ENCODE measurements at places on chromosomes 12 and 14.

DNA sequence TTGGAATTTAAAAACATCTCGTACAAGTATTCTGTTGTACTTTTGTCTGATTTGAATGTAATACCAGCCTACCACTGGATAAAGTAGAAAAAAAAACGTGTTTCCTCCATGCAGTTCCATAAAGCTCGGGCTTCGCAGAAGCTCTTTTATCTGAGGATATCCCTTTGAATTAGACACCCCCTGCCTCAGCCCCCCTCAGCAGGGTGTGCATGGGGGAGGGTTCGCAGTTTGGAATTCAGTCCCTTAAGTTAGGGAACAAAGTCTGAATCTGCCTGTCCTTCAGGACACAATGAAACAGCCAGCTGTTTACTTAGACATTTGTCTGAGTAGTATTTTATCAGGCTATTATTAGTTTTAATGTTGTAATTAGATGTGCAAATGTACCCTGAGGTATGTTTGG is 234.0 kb upstream of the CAND1 start:
- no peak for DNase-seq

DNA sequence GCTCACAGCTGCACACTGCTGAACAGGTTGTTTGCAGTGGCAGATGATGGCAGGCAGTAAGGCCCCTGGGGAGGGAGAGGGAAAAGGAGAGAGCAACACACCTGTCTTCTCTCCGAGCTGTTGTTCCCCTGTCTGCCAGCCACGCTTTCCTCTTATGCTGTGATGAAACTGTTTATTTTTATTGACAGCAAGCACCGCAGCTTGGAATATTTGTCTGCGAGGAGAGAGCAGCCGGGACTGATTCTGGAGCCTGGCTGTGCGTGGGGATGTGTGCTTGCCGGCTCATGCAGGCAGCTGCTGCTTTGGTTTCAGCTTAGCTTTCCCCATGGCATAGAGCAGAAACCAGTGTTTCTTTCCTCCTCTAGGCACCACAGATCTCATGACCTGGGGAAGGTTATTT is 58.7 kb upstream of the KCNA5 start:
- DNase-seq, result no peak

DNA sequence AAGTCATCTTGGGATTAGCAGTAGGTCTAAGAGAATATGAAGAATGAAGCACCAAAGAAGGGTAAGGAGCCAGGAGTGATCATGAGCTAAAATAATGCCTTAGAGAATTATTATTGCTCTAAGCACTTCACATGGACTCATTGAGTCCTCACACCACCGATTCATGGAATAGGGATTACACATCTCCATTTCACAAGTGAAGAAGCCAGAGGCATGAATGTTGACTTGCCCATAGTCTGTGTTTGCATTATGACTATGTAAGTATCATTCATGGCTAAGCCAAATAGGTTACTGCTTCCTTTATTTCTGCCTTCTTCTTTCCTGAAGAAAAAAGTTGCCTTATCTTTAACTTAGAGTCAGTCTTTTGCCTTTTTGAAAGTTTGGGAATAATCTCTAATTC is 99.3 kb upstream of the NEDD1 start:
- no peak for DNase-seq

DNA sequence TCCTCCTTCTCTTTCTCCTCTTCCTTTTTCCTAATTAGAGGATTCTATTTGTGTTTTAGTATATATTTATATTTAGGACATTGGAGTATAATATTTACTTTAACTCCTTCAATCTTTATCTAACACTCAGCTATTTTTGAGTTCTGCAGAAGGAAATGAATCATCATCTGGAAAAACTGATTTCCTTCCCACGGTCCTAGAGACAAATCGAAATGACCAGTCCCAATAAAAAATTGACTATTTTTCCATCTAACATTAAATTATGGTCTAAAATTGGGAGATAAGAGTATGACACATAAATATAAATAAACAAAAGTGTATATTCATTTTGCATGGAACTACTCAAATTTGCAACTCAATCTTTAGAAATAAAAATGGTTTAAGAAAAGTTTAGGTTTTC is 167.4 kb downstream of the TMTC3 start:
- DNase-seq, result peak; percentile 83

GRCh38 chr14:75339059-75339458 is 60.4 kb downstream of the FOS start:
- DNase-seq, result peak; percentile 65

GRCh38 chr12:50314636-50315312 is 31.5 kb upstream of the LIMA1 start:
- DNase-seq, result peak; percentile 66

- DNase-seq, result peak; percentile 9
Measured at GRCh38 chr14:42112108-42112507, 505.4 kb downstream of the LRFN5 start.

DNA sequence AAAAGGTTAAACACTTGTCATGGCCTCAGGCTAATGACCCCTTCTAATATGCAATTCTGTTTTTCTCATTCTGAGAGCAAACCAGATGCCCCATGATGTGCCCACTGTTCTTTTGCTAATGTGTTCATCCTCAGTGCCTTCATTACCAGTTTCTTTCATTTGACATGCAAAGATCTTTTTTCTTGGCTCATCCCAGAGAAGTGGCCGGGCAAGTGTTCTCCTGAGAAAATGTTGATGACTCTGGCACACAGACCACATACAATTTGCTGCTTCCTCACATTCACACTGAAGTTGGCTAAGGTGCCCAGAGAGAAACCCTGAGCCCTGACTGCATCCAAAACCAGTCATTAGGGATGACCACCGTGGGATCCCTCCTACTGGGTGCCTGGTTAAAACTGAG is 833.3 kb downstream of the DIO2 start:
- DNase-seq, result no peak

GRCh38 chr12:101858361-101858760 is 19.0 kb upstream of the DRAM1 start:
- DNase-seq, result no peak

GRCh38 chr12:132478433-132478803 is 11.5 kb upstream of the FBRSL1 start:
- no peak for DNase-seq

DNA sequence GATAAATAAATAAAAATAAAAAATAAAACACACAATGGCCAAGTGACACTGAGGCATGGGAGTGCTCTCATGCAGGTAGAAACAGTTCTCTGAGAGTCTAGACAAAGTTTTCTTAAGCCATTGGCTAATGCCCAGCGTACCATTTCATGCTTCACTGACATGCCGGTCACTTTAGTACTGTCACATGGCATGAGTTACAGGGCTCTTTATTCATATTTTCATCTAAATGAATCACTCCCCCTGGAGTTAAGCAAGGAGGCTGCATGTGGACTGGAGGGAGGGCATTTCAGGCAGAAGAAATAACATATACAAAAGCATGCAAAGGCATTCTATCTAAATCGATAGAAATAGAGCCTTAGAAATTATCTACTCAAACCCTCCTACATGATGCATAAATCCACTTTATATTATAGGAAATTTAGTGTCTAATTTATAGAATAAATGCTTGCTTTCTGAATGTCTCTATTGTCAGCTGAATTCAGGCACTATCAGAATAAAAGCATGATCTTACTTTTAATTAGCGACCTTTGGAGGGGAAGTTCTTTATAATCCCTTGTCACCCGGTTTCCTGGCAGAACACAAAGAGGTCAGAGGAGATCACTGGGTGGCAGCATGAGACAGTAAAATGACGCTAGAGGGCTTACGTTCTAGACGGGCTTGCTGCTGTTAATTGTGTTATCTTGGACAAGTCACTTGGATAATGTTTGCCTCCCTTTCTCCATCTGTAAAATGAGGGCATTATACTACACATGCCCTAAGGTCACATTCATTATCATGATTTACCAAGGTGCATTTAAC is 17.5 kb downstream of the DYRK4 start:
- peak; percentile 36 for DNase-seq

GRCh38 chr12:54161481-54162437 is 27.0 kb downstream of the SMUG1 start:
- DNase-seq, result no peak

DNA sequence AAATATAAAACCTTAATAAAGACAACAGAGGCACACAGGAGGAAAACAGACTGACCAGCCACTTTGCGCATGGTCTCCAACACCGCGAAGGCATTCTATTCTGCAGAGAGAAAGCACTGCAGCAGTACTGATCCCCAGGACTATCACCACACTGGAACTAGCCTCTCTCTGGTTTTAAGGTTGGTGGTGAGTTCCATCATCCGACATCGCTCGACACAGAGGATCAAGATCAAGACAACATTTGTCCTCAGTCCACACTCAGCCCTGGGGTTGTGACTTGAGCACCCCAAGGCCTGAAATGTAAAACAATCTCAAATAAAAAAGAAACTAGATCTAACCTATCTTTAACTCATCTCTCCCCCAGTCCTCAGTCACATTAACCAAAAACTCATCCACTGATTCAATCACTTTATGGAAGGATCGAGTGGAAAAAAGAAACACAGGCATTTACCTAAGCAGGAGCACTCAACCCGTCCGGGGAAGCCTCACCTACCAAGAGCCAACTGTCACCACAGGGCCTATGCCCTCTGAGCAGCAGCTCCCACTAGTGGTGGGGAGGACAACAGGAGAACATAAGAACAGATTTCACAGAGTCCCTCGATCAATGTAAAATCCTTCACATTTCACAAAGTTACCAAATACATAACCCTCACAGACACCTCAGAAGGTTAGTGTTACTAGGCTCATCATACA is 17.7 kb downstream of the STXBP6 start:
- DNase-seq, result no peak

GRCh38 chr12:1474041-1474573 is 120.3 kb downstream of the FBXL14 start:
- peak; percentile 99 for DNase-seq

GRCh38 chr12:55499231-55499630 is 7.1 kb downstream of the OR6C68 start:
- no peak for DNase-seq

- no peak for DNase-seq
Measured at GRCh38 chr14:37566811-37567371, 28.2 kb downstream of the FOXA1 start.

- DNase-seq, result no peak
Measured at GRCh38 chr12:86367137-86367536, 110.9 kb upstream of the MGAT4C start.

DNA sequence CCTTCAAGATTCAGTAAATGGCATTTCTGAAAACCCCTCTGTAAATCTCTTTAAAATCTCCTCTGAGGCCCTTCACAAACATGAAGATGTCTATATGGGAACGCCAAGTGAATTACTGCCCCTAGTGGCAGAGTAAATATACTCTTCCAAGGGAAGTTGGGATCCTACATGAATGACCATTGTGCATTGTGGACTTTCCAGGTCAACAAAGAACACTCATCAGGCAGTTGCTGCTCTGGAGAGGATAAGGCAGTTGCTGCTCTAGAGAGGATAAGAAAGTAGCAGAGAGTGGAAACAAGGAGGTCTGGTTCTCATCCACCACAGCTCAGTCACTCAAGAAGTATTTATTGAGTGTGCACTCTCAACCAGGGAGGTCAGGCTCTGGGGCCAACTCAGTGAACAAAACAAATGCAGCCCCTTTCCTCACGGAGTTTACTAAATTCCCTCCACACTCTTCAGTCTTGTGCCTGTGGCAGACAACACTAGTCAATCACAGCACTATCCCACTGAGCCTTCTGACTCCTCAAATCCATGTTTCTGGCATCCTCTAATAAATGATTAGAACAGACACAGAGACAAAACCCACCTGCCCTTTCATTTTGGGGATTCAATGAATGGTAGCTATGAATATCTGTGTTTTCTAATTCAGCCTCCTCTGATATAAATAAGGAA is 52.9 kb downstream of the SVOP start:
- no peak for DNase-seq

DNA sequence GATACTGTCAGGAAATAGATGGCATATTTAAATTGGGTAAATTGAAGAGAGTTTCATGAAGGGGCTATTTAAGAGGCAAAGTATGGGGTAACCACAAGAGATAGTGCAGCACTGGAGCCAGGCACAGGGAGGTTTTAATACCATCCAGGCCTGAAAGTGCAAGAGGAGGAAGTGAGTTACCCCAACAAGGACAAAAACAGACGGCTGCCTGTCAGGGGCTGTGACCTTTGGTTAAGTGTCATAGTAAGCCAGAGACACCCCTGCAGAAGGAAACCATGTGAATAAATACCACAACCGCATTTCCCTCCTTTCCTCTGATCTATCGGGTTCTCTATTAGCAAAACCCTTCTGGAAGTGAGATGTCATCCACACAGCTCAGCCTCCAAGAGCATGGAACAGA is 122.0 kb upstream of the DHRS4 start:
- DNase-seq, result no peak

DNA sequence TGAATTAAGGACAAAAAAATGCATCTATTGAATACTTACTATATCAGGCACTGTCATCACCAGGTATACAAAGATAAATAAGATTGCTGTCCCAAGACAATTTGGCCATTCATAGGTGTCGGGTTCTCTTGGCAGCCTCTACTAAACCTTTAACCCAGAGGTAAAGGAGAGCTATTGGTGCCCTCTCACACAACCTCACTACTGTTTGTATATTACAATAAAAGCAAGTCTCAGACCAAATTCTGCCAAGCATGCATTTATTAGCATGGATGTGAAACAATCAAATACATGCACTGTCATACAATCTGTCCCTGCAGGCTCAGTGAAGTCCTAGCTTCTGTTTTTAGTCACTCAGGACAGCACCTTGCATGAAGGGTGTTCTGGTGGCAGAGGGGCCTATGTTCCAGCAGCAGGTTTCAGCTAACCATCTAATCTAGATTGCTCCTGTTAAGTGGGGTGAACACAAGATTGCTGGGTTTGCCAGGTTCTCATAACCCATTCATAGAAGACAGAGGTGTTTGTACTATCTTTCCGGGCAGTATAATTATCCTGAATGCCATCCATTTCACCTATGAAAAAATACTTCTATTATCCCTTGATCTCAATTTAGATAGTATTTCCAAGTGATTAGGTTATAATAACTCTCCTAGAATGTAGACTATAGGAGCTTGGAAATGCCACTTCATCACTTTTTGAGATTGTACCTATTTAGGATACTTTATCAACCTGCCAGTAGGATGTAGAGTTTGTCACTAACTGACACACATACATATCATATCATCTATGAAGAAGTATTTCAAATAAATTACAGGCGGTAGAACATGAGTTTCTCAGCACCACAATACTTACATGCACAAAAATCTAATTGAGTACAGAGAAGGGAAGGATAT is 254.0 kb upstream of the KRR1 start:
- DNase-seq, result no peak

Measured in iris pigment epithelial cell (primary cell).